GM03348 (cell line): ENCODE measurements at places on chromosomes 5 and 9.

DNA sequence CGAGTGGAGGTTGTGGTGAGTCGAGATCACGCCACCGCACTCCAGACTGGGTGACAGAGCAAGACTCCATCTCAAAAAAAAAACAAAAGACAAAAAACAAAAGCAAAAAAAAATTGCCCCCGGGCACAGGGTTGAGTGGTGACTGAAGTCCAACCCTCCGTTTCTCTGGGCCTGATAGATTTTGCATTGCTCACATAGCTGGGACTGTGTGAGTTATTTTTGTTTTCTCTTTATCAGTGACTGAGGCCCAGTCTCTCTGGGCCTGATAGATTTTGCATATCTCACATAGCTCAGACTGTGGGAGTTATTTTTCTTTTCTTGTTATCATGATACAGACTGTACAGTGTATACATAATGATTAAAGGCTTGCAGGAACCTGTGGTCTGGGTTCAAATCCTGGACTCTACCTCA, 2.6 kb upstream of the SLC28A3 start:
- no peak for DNase-seq

- no peak for DNase-seq
These were observed 19.6 kb downstream of the GPR21 start for GRCh38 chr9:123053046-123053445.

DNA sequence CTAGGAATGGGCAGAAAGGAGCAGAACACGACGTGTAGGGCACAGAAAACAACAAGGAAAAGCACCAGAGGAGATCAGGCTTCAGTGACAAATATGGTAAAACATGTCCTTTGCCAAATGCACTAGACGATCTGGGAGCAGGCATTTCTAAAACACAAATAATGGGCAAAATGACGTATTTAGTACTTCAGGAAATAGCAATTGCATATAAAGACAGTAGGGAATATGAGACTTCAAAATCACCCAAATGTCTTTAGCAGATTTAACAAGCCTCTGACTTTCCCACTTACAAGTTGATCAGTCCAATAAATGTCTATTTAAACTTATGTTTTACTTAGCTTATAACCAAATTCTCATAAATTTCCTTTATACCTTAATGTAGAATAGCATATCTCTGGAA, 969.6 kb upstream of the C9orf72 start:
- no peak for DNase-seq

DNA sequence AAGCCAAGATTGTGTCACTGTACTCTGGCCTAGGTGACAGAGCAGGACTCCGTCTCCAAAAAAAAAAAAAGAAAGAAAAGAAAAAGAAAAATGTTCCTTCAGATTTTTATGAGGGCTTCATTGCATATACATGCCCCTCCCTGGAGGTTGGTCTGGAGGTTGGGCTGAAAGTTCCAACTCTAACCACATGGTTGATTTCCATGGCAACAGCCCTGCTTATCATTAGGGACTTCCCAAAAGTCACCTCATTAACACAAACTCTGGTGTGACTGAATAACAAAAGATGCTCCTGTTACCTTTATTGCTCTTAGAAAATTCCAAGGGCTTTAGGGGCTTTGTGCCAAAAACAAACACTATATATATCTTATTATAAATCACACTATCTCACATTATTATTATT, 113.8 kb downstream of the TMC1 start:
- DNase-seq: no peak

GRCh38 chr9:116238776-116239340, 85.3 kb downstream of the PAPPA start:
- no peak for DNase-seq

DNA sequence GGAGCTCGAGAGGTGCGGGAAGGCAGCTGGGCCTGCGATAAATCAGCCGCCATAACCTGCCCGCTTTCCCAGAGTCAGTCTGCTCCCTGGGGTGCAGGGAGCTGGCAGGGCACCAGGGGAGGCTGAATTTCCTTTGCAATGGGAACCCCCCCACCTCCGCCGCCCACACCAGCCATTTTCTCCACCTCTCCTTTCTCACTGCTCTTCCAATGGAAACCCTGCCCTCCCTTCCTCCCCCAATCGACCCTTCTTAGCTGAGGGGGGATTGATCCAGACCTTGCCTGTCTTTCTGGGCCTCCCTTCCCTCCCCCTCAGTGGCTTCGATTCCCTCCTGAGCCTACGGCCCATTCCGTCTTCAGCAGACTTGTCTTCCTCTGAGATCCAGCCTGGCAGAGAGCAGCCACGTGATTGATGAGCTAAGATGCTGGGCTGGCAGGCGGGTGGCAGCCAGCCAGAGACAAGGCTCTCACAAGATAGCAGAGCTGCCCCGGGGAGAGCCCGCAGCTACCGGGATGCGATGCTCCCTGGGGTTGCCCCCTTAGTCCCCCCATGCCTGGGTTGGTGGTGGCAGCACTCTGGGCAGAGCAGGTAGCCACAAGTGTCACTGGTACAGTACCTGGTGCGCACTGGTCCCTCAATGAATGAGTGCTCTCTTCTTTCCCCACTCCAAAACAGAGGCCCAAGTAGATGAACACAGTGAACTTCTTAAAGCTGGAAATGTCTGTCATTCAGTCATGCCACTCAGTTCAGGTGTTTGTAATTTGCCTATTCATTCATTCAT, 53.7 kb upstream of the FABP6 start:
- DNase-seq: peak; percentile 31

- DNase-seq: no peak
These were observed 27.0 kb upstream of the PDCD1LG2 start for GRCh38 chr9:5483306-5483705.

DNA sequence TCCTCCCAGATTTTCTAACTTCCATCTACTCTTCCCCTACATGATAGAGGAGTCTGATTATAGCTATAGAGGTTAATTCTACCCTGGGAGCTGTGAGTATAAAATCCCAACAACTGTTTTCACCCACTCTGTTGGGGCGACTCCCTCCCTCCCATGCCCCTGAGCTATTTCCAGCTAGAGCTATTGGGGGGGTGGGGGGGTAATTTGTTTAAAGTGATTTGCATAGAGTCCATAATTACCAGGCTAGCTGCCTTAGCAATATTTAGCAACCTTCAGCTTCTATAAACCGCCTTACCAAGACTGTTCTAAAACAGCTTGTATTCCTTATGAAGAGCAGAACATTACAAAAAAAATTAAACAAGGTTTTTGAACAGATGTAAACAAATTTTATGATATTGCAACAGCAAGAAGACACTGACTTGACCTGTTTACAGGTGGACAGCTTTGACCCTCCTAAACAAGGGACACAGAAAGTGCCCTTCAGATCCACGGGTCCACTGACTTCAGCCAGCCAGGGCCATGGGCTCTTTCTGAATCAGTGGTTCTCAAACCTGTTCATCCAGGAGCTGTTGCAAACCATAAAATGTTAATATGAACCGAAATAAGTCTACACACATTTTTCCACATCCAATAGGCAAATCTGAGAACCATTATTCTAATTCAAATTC, 98.2 kb downstream of the OTULIN start:
- DNase-seq: no peak

DNA sequence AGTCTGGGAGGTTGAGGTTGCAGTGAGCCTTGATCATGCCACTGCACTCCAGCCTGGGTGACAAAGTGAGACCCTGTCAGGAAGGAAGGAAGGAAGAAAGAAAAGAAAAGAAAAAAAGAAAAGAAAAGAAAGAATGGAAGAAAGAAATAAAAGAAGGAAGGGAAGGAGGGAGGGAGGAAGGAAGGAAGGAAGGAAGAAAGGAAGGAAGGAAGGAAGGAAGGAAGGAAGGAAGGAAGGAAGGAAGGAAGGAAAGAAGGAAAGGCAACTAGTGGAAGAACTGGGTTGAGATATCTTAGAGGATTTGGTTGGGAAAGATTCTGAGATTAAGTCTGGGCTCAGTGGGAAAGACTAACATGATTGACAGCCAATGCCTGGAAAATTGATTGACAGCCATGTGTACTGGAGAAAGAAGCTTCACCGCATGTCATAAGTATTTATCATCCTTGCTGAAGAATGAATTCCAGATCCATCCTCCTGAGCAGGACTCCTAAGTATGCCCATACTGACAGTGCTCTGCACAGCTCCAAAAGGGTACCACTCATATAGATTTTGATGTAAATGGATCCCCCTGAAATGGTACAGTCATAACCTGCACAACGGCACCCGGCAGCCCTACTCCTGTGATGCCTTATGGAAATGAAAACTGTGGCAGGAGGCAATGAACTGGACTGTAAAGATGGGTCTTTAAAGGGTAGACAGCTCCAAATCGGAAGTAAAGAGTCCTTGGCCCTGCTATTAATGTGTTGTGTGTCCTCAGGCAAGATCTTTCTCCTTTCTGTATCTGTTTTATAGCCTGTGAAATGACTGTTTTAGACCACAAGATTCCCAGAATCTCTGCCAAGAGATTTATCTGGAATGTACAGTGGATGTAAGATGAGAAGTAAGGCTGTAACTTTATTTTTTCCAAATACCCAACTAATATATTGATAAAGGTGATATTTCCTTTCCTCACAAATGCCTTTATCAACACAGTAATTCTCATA, 16.9 kb upstream of the ADRA1B start:
- peak; percentile 56 for DNase-seq

DNA sequence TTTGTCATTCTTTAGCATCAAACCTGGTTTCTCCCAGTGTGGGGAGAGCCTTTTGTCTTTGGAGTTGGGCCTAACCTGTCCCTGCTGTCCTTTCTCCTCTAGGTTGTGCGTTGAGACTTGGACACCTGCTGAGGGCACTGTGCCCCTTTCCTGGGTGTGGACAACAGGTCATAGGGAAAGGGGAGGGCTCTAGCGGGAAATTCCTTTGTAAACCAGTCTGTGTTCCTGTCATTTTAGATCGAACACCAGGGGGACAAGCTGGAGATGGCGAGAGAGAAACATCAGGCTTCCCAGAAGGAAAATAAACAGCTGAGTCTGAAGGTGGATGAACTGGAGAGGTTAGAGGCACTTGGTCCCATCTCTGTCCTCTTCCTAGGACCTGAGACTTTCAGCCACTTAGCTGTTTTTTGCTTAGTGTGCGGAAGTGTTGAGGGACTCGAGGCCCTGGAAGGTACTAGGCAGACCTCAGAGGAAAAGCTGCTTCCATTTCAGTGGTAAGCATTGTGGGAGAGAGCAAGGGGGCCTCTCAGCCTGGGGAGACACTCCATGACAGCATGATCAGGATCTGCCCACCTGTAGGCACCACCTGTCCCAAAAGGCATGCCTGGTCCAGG, 8.6 kb upstream of the GLE1 start:
- no peak for DNase-seq

DNA sequence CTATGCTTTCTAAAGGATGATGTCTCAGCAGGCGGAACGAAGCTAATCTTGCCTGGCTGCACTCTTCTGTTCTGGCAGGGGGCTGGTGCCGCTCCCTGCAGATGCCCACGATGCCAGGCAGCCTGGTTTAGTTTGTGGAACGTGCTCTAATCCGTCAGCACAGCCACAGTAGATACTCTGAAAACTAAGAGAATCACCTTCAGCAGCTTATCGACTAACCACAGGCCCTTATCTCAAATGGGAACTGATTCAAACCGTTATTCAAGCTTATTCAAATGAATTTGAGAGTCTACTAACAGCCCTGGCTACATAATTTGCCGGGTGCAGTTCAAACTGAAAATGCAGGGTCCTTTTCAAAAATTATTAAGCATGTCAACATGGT, 246.6 kb upstream of the ANKRD55 start:
- DNase-seq: no peak

DNA sequence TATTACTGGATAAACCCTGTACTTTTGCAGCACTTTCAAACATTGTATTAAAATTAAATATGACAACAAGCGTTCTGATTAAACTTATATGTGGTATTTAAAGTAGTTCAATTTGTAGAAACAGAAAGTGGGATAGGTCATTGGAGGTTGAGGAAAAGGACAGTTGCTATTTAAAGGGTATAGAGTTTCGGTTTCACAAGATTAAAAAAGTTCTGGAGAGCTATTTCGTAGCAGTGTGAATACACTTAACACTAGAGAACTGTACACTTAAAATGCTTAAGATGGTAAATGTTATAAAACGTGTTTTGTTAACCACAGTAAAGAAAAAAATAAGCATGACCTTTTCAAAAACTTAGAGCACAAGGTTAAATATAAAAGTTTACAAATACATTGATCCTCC, 382.1 kb downstream of the BRINP1 start:
- DNase-seq: no peak

GRCh38 chr5:150422075-150422474, 9.4 kb upstream of the CD74 start:
- DNase-seq: no peak

DNA sequence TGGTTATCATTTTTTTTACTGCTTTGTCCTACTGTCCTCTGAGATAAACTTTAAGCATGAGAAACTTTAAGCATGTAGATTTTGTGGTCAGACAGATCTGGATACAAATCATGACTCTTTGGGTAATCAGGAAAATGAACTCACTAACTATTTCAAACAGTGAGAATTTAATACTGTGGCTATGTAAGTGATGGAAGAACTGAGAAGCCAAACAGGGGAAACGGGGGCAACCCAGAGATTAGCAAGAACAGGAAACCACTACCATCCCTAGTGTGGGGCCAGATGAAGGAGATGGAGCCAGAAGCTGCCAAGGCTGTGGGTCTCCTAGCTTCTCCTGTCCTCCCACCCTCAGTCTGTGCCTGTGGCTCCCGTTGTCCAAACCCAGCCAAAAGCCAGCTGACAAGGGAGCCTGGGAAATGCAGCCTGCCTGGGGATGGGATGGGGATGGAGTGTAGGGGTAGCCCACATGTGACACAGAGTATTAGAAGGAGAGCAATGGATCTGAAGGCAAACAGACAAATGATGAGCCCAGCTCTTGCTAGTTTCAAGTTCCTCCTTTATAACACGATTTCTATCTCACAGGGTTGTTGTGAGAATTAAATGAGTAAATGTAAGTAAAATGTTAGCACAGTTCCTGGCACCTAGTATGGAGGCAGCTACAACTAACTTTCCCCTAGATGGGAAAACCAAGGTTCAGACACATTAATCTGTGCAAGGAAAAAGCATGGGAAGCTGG, 27.7 kb upstream of the CDC23 start:
- no peak for DNase-seq

- no peak for DNase-seq
These were observed 2.8 kb upstream of the GADD45G start for GRCh38 chr9:89601856-89602562.

GRCh38 chr9:6616951-6617602, 28.5 kb downstream of the GLDC start:
- DNase-seq: no peak

DNA sequence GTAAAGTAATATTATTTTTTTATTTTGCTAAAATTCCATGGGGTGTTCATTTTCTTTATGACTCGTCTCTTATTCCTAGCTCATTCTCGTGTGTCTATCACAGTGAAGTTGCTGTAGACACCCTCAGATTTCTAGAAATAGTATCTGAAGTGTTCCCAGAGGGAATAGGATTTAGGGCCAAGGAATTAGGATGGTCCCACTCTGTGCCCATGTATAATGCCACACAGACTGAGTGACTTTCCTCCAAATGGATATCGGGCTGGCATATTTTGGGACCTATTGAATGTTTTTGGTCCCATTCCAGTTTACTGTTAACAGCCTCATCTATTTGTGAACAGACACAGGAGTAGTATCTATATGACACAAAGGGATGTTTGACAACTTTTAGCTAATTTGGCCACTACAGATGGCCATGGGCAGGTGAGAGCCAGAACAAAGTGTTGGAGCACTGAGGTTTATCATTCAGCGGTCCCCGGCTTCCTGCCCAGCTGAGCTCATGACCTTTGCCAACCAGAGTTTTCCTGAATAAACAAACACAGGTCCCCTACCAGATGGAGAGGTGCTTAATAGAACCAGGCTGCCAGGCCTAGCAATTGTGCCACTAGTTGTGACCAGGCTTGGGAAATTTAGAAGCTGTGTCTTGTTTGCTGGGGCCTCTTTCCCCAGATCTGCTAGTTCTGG, 46.9 kb downstream of the MAP1B start:
- DNase-seq: no peak

- peak; percentile 48 for DNase-seq
These were observed 69.4 kb downstream of the LMX1B start for GRCh38 chr9:126682928-126683697.
